ENCODE measurements at places on chromosomes 5 and 9.

DNA sequence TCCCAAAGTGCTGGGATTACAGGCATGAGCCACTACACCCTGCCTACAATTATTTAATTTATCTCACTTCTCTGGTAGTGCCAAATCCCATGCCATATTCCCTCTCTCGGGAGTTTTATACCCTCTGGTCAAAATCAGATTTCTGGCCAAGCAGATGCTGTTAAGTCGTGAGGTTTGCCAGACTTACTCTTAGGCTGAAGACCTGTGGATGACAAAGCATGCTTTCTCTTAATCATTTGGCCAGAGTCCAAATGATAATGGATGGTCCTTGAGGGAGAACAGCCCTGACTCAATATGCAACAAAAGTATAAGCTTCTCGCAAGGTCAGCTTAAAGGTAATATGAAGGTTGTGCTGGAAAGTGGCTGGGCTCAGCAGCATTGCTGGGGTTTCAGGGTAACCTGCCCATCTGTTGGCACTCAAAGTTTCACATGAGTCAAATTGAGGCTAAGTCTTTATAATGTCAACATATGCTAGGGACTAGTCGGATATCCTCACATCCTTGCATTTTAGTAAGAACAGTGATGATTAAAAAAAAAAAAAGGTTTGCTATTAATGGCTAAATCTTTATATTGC, 280.1 kb downstream of the KIF4B start:
- DNase-seq, result no peak

- no peak for DNase-seq
These were observed 73.3 kb downstream of the NNT start for GRCh38 chr5:43676083-43676840.

DNA sequence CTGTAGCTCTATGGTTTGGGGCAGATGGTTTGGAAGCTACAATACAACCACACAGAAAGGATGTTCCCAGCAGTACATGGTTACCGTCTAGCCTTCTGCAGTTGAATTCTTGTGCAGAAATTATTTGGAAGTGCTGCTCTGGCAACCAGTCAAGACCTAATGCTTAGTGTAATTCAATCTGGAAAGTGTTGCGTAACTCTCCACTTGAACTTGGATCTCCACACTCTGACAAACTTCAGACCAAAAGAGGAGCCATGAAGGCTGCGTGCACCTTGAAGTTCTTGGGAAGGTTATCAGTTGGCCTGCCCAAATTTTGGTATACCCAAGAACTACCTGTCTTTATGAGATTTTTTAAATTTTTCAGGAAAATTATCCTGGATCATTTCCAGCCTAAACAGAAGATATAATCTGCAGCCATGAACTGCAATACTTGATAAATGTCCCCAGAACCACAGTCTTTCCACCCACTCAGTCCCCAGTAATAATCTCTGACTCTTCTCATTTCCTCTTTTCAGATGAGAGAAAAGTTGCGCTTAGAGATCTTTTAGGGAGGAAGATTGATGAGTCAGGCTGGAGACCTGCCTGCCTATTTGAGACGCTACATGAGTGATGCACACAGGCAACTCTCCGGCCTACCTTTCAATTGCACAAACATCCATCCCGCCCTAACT, 159.9 kb downstream of the FANCC start:
- no peak for DNase-seq

GRCh38 chr5:1800472-1801221, 560 bp upstream of the NDUFS6 start:
- peak; percentile 12 for DNase-seq

DNA sequence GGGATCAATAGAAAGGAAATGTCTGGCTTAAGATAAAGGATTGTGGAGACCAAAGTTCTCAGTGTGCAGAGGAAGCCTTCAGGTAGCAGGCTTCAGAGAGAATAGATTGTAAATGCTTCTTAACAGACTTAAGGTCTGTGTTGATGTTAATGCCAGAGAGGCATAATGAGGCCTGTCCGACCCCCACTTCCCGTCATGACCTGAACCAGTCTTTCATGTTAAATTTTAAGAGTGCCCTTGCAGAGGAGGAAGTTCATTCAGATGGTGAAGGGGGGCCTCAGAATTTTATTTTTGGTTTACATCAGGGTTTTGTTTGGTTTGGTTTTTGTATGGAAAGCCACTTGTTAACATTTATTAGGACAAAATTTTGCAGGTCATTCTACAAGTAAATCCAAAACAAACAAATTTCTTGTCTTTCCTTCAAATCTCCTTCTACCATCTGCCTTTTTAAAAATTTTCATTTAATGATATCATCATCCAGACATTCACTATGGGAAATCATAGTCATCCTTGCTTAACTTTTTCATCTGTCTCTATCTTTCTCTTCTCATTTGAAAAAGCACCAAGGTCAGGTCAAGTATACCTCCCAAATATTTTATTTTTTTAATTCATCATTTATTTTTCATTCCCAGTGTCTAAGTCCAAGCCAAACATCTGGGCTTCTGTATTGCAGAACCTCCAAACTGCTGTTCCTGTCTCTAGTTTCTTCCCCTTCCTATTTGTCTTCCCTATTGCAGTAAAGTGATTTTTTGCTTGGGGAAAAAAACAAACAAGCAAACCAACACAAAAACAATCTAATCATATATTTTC, 6.9 kb upstream of the ABCA1 start:
- DNase-seq, result no peak
